Fibroblast of lung (primary cell): ENCODE measurements at places on chromosomes 7 and 10. TPM values are rescaled to one million over a fixed set of nuclear protein-coding genes. Genes with fewer than 3 reads are reported as not detected.

Gene GPR85
- total RNA-seq = 2.1 and 9.2 TPM in 2 replicates

Gene SPDYE2
- not detected in 2 replicates for total RNA-seq

Gene SLC13A1
- total RNA-seq = not detected in 2 replicates

DNA sequence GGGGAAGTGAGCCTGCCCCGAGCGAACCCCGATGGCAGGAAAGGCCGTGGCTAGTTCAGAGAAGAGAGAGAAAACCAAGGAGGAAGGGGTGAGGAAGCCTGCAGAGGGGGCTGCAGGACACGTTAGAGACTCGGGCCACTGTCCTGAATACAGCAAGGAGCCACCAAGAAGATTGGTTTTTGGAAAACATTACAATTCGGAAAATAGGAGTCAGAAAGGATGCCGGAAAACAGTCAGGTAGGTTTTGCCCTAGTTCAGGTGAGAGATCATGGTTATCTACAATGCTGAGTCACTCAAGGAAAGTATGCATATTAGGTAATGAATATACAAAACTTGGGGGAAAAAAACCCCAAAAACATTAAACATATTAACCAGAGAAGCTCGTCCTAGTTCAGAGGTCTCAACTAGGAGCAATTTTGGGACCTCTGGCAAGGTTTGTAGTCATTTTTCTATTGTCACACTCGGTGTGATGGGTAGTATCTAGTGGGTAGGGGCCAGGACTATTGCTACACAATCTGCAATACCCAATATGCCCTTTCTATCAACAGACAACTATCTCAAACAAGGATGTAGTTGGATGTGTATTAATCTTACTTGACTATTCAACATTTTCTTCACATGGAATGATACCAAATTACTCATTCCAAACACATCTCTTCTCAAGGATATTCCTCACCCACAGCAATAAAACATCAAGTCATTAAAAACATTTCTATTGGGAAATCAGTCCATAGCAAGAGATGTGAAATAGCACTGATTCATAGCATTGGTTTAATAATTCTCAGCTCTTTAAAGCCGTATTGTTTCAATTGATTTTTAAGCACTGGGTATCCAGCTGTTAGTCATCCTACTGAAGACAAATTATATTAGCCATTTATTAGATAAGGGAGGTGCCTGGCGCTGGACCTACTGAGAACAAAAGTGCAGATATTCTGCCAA lies 74.4 kb upstream of the RSU1 start:
- DNase-seq = peak; percentile 82

GRCh38 chr10:112834751-112835181 lies 115.3 kb upstream of the TCF7L2 start:
- no peak for DNase-seq
